ENCODE measurements at places on chromosomes 3 and 15.

- DNase-seq = no peak
Measured at GRCh38 chr3:114155370-114155821, 23.5 kb downstream of the DRD3 start.

GRCh38 chr15:80844011-80844732, 65.0 kb downstream of the CEMIP start:
- peak; percentile 62 for DNase-seq

GRCh38 chr3:22392859-22393258, 641.8 kb upstream of the ZNF385D start:
- DNase-seq = no peak

DNA sequence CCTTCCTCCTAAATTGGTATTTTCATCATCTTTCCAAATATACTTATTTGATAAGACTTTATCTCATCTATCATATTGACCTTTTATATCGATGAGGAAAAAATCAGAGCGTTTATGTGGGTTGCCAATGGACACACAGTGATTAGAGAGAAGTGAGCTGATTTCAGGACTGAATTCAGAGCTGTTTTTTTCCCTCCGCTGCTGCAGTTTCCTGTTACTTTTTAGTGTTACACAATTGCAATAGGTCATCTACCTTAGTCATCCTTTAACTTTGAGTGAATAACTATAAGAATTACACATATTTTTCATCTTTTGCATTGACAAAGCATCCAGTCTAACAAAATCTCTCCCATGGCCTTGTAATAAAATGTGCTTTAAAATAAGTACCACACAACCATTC, 266.3 kb upstream of the CNTN4 start:
- DNase-seq = no peak

- DNase-seq = peak; percentile 98
Measured at GRCh38 chr15:63107895-63108546, 13.6 kb upstream of the LACTB start.

GRCh38 chr15:73872346-73872745, 1.0 kb upstream of the TBC1D21 start:
- peak; percentile 66 for DNase-seq

DNA sequence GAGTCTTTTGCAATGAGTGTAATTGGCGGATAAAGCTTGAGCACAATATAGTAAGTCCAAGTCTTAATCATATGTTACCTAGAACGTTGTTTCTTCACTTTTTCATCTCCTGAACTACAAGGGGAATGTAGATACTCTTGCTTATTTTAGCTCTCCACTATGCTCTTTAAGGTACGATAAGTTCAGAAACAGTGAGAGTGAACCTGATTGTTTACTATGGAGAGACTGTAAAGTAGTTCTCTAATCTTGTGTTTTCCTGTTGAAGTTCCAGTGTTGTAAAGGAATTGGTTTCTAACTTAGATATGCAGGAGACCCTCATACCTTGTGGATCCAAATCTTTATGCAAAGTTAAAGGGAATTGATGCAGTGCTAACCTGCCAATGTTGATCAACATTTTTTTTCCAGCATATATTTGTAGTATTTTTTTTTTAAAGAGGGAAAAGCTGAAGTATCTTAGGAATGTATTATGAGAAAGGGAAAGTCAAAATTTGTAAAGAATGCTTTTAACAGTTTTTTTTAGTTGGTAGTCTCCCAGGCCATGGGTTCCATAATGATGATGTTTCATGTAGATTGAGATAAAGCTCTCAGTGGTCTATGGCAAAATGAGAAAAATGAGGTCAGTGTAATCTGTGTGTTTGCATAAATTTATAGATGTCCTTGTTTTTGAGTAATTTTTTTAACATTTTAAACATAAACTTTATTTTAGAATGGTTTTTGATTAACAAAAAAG, 14.9 kb downstream of the ATP11B start:
- DNase-seq = no peak

GRCh38 chr3:187997490-187997889, 156.5 kb upstream of the LPP start:
- peak; percentile 74 for DNase-seq

- no peak for DNase-seq
Measured at GRCh38 chr15:50790778-50791453, 25.4 kb upstream of the SPPL2A start.

- peak; percentile 74 for DNase-seq
Measured at GRCh38 chr3:127889461-127889863, 25.6 kb upstream of the KBTBD12 start.

DNA sequence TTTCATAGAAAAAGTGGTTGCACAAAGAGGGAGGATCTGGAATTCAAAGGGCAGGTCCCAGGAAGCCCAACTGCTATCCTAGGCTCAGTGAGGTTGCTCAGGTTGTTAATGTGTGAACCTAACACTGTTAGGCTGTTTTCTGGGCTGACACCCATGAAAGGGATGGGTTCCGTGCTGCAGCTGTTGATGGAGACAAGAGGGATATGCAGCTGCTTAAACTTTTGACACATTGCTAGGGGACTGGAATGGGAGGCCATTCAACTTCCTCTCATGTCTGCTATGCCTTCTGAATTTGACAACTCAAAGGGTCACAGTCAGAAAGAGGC, 198.0 kb upstream of the NR2E3 start:
- DNase-seq = no peak

GRCh38 chr3:50430950-50431435, 71.7 kb upstream of the TMEM115 start:
- no peak for DNase-seq

- DNase-seq = peak; percentile 72
Measured at GRCh38 chr3:126476166-126477060, 722 bp upstream of the ZXDC start.

- DNase-seq = no peak
Measured at GRCh38 chr3:45838466-45838865, 3.5 kb downstream of the LZTFL1 start.

DNA sequence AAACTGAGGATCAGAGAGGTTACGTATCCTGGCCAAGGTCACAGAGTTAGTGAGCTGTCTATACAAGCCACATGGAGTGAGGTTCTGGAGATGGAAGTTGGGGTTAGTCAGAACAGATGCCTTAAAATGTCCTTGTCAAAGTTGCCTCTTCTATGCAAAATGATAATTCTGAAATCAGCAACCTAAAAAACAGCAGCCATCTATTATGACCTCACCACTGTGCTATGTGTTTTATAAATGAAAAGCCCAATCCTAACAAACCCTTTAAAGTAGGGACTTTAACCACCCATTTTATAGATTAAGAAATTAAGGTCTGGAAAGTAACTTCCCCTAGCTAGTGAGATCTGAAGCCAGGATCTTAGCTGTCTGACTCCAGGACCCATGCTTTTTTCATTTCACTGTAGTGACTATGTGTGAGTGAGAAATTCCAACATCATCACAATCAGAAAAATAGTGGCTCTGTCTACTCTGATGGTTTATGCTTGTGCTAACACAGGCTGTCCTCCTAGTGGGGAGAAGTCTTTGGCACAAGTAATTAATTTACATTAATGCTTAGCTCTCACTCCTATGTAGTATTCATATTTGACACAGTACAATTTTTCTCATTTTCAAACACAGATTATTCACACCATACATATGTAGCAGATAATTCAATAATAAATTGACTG, 143.6 kb downstream of the ANO10 start:
- no peak for DNase-seq

DNA sequence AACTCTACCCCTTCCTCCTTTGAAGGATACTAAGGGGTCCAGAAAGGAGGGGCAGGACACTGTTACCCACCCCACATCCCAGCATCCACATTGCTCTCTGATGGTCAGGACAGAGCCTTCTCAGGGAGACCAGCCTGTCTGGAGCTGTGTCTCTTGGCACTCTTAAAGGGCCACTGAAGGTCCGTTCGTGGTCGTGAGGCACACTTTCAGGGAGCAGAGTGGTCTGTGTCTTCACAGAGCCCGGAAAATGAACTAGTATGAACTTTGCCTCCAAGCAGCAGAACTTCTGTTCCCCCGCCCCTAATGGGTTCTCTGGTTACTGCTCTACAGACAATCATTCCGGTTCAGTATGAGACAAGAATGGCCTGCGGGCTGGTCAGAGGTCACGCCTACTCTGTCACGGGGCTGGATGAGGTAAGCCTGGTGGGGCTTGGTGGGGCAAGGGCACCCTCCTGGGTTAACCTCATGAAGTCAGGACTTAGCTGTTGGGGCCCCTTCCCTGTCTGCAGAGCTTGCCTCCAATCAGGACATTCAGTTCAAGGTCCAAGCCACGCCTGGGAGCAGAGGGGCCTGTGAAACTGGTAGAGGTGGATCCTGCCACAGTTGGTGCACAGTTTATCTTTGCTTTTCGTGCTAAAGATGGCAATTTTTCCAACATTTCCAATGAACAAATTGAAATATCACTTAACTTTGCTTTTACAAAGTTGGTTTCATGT, 33.2 kb downstream of the CAPN3 start:
- no peak for DNase-seq

GRCh38 chr3:181808053-181808452, 96.3 kb downstream of the SOX2 start:
- DNase-seq = no peak

- no peak for DNase-seq
Measured at GRCh38 chr15:39252134-39252470, 328.8 kb upstream of the THBS1 start.

- no peak for DNase-seq
Measured at GRCh38 chr3:147393261-147393942, 12.9 kb downstream of the ZIC4 start.

DNA sequence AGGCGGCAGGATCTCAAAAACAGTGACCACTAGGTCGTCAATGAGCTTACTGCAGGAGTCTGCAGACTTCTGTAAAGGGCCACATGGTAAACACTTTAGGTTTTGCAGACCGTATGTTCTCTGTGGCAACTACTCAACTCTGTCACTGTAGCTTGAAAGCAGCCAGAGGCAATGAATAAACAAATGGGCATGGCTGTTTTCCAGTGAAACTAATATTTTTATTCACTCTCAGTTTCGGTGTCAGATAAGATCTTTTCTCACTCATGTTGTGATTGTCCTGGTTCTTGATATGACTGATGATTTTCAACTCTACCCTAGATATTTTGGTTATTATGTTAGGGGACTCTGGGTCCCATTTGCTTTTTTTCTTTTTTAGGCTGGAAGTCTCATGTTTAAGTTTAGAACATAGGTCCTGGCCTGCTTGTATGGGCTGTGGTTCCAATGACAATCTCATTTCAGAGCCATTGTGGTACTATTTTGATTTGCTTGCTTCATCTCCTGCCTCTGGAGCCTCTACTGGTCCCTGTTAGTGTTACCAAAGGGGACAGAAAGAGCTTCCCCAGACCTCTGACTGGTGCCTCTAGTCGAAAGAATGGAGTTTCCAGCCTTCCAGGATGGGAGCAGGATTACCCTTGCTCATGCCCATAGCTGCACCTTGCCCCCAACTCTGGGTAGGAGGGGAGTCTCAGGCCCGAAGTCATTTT, 222.0 kb downstream of the STT3B start:
- DNase-seq = no peak

DNA sequence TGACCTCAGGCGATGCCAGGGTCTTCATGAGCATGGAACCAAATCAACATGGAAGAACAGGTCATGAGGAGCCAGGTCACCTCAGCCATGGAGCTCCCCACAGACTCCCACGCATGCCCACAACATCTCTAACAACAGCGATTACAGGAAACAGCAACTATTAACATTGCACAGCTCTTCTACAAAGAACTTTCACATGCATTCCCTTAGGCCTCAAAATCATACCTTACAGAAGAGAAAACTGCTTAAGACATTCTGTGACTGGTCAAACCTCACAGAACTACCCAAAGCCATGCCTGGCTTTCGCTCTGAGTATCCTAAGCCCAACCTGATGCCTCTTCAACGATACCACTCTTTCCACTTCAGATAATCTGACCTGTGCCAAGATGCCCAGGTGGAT, 117.8 kb downstream of the OXNAD1 start:
- DNase-seq = no peak

DNA sequence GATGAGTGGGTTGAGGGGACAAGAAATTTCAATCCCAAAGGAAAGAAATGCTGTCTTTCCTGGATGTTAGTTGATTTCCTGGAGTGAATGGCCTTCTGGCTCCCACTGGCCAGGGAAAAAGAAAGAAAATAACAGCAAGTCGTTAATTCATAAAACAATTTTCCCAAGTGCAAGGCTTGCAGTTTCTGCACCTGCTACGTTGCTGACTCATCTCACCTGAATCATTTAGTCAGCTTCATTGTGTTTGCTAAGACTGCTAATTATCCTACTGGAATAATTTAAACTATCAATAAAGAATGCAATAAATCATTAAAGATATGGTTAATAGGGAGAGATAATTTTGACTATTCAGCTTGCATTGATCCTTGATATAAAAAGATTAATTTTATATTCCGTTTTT, 387.6 kb downstream of the ROBO2 start:
- peak; percentile 1 for DNase-seq

- no peak for DNase-seq
Measured at GRCh38 chr3:19183584-19183983, 35.3 kb downstream of the KCNH8 start.

GRCh38 chr3:15932348-15933300, 134.8 kb upstream of the ANKRD28 start:
- no peak for DNase-seq

DNA sequence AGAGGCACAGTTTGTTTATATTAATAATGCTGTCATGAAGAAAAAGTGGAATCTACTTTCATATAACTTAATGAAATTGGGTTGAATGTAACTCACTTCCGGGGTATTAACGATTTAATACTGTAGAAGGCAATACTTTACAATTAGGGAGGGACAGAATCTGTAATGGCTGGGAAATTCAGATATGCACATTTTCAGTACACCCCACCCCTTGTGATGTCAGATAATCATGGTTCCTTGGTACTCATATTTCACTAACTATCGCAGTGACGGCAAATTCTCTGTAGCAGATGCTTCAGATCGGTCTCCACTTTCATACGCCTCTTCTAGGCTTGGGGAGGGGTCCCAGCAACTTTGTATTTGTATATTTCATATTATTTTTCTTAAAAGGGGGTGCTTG, 207.3 kb downstream of the GABRB3 start:
- no peak for DNase-seq

- DNase-seq = peak; percentile 80
Measured at GRCh38 chr15:52256366-52256765, 39.2 kb downstream of the MYO5C start.

- peak; percentile 50 for DNase-seq
Measured at GRCh38 chr3:7562892-7563291, 702.0 kb downstream of the GRM7 start.

- DNase-seq = no peak
Measured at GRCh38 chr3:47610583-47610982, 31.9 kb upstream of the CSPG5 start.

GRCh38 chr3:59908280-59908679, 858.5 kb upstream of the CFAP20DC start:
- DNase-seq = peak; percentile 9

- DNase-seq = no peak
Measured at GRCh38 chr3:21436835-21437234, 314.2 kb downstream of the ZNF385D start.

GRCh38 chr3:20023623-20024405, 11.8 kb upstream of the PP2D1 start:
- DNase-seq = no peak

GRCh38 chr3:131658115-131658514, 155.3 kb upstream of the MRPL3 start:
- DNase-seq = no peak

- DNase-seq = no peak
Measured at GRCh38 chr3:52774066-52774713, 3.2 kb upstream of the ITIH1 start.
